ENCODE measurements at places on chromosomes 11 and 22.

DNA sequence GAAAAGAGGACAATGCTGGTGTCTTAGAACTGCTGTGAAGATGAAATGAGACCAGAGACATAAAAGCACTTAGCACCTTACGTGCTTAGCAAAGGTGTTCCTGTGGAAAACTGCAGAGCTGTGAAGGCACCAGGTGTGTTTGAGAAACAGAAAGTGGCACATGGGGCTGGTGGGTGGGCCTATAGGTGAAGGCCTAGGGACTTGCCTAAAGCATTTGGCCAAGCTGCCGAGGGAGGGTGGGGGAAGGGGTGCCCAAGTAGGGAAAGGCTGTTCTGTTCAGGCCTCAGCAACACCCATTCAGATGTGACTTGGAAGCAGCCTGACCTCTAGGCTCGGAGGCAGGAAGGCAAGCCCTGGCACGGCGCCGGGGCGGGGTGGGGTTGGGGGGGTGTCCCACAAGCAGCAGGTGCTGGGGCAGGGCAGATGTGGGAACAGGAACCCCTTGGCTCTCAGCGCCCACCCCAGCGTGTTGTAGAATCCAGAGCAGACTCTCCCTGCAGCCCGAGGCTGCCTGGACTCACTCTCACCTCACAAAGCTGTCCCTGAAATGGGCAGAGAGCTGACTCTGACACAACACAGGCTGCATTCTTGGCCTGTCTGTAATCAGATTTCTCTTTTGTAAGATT lies 366.7 kb upstream of the NARS2 start:
- DNase-seq = no peak

- DNase-seq = no peak
These were observed 16.5 kb downstream of the MCAM start for GRCh38 chr11:119300198-119300964.

DNA sequence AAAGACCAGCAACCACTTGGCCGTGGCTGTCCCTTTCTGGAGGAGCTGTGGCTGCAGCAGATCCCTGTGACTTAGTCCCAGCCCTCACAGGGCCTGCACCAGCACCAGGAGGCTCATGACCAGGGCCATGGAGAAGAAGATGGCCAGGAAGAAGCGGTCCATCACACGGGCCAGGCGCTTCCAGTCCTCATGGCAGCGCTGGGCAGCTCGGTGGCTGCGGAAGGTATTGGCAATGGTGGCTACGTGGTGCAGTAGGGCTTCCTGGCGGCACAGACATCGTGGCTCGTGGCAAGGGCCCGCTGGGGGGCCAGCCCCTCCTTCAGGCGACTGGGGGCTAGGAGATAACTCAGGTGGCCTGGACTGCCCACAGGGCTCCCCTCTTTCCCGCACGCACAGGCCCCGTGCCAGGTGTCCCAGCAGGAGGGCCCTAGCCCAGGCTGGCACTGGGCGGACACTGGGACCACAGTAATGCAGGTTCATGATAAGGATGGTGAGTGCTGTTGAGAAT lies 5.1 kb downstream of the CHRNA10 start:
- DNase-seq = no peak

DNA sequence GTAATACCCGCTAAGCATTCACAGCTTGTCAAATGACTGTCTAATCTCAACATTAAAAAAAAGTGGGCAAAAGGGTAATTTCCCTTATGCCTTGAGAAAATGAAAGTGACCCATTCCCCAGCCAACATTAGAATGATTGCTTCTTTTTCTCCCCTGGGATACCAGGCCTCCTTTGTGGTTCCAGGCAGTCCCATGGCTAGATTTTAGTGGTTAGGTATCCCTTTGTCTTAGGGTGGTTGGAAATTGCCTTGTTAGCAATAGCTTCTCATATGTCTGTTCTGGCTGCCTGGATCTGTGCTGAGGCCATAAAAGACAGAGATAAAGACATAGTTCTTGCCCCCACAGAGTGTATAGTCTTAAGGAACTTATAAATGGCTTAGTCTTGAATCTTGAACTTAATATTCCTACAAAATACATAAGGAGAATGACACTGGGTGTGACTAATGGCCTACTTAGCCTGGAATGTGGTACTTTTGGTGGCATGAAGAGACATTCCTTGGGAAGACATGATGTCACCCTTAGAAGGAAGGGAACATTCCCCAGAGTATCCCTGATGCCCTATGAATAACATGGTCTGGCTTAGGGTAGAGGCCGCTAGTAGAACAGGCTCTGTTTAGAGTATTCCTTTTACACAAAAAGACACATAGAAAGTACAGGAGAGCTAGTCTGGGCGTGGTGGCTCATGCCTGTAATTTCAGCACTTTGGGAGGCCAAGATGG lies 90.3 kb downstream of the ZBTB16 start:
- no peak for DNase-seq

GRCh38 chr11:45518141-45518832 lies 147.1 kb downstream of the CHST1 start:
- DNase-seq = no peak

GRCh38 chr22:28772633-28773460 lies at the start of gene CCDC117:
CCDC117 (plus strand) TSS chr22:28772695; CDS start chr22:28772850, 155 bp downstream.
- peak; percentile 83 for DNase-seq

DNA sequence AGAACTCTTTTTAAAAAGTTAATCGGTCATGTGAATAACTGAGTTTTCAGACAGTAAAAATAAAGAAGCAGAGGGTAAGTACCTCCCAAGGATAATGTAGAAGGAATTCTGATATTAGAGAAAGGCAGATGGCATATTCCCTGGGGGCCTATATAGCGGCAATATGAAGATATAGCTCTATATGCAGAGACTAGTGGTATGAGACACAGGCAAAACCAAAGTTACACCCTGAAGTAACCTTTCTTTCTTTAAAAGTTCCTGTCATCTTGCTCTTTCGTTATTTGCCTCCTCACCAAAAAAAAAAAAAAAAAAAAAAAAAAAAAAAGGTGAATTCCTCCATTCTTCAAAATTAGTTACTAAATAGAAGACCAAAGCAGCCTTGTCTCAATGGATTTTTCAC lies 76.2 kb upstream of the ARHGAP32 start:
- no peak for DNase-seq

DNA sequence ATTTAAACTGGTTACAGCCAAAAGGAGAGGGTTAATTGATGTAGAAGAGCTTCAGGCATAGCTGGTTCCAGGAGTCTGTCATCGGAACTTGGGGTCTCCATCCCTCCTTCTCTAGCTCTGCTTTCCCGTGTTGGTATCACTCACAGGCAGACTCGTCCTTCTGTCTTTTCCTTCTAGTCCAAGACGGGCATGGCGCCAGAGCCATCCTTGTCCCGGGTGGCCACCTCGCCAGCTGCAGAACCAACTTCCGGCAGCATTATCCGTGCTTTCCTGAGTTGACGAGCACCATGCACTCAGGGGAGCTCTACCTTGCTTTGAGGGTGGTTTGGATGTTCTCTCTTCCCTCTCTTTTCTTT lies 14.7 kb downstream of the LINC01488 start:
- no peak for DNase-seq
